CD8-positive, alpha-beta memory T cell (primary cell): ENCODE measurements at places on chromosomes 6 and 20.
A peak's percentile ranks its signal among the peaks of the same experiment; 100 is the strongest.

GRCh38 chr6:48389146-48390043, 278.4 kb upstream of the PTCHD4 start:
- DNase-seq = no peak

DNA sequence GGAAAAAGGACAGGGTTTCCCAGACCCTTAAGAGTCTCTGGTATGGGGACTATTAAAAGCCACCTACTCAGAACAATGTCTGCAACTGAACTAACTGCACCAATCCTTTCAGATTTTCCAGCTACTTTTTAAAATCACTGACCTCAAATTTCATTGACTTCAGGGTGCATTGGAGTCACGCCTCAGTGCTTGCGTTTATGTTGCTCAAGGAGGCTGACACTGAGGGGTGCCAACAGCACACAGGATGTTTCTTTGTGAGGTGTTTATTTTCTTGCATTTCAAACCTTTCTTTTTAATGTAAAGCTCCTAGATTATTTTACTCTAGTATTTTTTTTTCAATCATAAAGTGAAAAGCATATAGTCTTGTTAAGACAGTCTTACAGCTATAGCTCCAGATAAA, 402.0 kb upstream of the SLC35B3 start:
- no peak for DNase-seq

- no peak for DNase-seq
Measured at GRCh38 chr6:140494321-140495108, 1120.1 kb upstream of the CITED2 start.

DNA sequence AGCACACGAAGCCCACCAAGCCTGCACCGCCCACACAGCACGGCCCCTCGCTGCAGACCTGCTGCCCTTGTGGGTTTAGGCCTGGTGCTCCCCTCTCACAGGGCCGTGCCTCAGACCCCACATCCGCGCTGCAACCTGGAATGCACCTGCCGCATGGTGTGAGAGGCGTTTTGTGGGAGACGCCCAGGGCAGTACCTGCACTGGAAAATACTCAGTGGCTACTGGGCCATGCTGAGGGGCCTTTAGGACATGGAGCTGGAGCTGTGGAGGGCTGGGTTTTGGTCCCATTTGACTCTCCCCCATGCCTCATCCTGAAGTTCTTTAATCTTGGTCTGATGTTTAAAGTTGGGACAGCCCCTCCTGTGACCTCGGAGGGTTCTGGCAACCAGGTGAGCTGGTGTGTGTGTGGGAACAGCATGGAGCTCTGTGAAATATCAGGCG, 116.3 kb downstream of the ERMARD start:
- no peak for DNase-seq

DNA sequence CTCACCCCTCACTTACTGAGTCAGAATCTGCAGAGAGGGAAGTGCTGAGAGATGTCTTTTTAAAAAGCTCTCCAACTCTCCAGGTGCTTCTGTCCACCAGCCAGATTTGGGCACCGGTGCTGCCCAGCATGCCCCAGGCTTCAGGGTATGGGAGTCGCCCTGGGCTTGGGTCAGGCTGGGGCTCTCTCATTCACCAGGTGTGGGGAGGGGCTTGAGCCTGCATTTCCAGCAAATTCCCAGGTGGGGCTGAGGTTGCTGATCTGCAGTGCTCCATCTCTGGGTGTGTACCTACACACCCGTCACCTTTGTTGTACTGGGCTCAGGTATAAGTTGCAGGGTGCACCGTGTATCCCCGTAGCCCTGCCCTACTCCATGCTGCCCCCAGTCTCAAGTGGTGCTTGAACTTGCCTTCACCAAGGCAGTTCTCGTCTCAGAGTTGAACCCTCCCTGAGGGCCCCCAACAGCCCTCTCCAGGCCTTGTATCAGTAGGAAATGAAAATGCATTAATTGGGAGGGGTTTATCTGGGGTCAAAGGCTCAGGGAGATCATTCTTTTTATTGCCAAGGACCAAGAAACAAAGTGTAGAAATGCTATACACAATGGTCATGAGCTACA, 23.5 kb downstream of the PPP1R3G start:
- no peak for DNase-seq

GRCh38 chr6:16548121-16548520, 213.1 kb downstream of the ATXN1 start:
- no peak for DNase-seq

GRCh38 chr6:166592821-166593220, 6.3 kb upstream of the RAMACL start:
- no peak for DNase-seq

GRCh38 chr6:4781426-4781825, 5.2 kb downstream of the CDYL start:
- peak; percentile 8 for DNase-seq

- no peak for DNase-seq
Measured at GRCh38 chr6:138188278-138188941, 26.7 kb downstream of the ARFGEF3 start.

DNA sequence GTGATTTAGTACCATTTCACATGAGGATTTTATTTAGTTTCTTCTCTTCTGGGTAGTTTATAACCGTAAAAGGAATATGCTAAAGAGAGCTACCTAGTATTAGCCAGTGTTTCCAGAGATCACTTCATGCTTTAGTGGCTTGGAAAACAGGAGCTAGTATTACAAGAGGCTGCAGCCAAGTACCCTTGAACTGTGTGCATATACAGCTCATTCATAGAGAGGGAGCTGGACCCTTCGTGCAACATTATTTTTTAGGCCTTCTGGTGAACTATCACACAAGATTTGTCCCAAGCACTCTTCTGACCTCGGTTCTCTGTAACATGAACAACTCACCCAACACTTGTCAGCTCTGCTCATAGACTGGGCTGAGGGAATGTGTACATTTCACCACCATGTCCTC, 74.9 kb upstream of the RIN2 start:
- no peak for DNase-seq

GRCh38 chr20:57537822-57538221, 12.9 kb upstream of the CTCFL start:
- no peak for DNase-seq

- DNase-seq = no peak
Measured at GRCh38 chr6:147005499-147005898, 198.7 kb upstream of the STXBP5 start.

- DNase-seq = peak; percentile 69
Measured at GRCh38 chr20:59120491-59120890, 43.1 kb upstream of the ZNF831 start.

DNA sequence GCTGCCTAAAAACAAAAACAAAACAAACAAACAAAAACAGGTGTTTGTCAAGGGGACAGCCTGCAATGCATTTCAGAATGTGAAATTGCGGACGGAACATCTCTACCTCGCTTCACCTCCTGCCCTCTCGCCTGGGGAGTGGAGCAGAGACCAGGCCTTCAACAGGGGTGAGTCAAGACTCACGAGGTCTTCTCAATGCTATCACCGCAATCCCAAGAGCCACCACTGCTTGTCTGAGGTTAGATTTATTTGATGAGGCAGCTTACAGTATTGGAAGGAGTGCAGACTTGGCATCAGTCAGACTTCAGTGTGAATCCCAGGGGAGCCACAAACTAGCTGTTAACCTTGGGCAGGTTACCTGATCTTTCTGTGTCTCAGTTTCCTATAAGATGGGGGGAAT, 7.7 kb downstream of the GABRR1 start:
- DNase-seq = no peak

DNA sequence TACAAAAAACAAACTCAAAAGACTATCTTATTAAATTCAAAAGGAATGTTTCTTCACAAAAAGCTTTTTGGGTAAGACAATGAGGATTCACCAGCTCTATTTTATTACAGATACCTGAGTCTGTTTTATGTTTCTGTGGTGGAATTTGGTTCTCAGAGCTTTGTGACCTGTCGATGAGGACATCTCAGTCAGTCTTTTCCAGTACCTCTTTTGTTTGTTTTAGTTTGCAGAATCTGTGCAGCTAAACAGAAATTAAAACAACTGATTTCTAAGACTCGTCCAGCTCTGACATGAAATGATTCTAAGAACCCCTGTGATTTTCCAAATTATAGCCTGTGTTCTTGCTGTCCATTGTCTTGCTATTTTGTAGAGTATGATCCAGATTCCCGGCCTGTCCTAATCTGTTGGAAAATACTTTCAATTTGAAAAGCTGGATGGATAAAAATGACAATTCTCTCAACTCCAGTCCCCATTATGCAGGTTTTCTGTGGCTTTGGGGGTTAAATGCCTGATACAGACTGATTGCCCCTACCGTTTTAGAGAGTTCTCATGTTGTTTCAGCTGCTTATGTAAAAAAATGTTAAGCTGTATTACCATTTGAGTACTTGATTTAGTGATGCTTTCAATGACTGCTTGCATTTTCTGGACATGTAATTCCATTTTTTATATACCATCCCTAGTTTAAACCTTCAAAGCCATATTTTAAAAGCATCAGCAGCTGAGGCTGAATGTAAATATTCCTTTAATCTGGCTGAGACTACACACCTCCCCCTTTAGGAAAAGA, 94.2 kb upstream of the TAB2 start:
- DNase-seq = no peak

- DNase-seq = no peak
Measured at GRCh38 chr6:130632277-130632676, 194.9 kb upstream of the SMLR1 start.

- DNase-seq = no peak
Measured at GRCh38 chr6:157681041-157681650, 141.9 kb upstream of the SNX9 start.

GRCh38 chr6:119076173-119076572, 2.3 kb downstream of the FAM184A start:
- no peak for DNase-seq

GRCh38 chr6:162118706-162119105, 608.9 kb downstream of the PRKN start:
- DNase-seq = no peak

GRCh38 chr6:39945626-39946025, 11.4 kb upstream of the MOCS1 start:
- DNase-seq = no peak

DNA sequence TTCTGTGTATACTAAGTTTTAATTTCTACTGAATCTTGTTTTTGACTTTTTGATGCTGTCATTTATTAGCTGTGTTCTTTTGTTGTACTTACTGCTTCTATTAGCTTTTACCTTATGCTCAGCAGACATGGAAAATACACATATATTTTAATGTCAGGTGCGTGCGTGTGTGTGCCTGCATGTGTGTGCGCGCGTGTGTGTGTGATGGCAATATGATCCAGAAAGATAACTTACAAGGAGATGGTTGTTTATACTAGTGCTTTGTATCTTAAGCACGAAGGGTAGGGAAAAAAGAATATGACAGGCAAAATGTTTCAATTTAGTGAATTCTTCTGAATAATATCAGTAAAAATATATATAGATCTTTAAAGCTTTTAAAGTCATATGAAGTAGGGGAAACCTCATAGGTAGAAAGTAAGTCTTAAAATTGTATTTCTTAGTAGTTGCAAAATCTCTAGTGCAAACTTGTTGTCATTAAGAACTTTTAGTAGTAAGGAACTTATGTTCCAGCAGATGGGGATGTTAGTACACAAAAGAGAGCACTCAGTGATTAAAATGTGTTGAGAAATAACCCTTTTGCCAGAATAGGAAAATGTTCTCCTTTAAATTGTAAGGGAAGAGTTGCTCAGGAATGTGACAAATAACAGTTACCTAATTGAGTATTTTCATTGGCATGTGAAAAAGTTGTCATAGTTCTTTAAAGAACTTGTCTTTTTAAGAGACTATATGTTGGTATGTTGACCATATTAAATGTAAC, 13.2 kb downstream of the QKI start:
- DNase-seq = no peak

GRCh38 chr6:35294308-35294945, 3.2 kb upstream of the DEF6 start:
- peak; percentile 67 for DNase-seq

DNA sequence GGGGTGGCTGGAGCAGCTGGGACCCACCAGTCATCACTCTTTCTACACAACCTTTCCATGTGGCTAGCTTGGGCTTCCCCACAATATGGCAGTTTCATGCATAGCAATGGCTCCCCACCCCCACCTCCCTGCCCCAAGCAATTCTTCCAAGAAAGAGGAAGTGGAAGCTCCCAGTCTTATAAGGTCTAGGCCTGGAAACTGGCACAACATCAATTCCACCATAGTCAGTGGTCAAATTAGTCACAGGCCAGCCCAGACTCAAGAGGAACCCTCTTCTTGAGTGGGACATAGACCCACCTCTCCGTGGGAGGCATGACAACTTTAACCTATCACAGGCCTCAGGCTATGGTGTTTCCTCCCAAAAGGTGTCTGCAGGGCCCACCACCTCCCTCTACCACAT, 17.7 kb downstream of the TGM6 start:
- no peak for DNase-seq

- no peak for DNase-seq
Measured at GRCh38 chr6:157637941-157638662, 184.9 kb upstream of the SNX9 start.

GRCh38 chr6:2020909-2021308, 224.5 kb downstream of the GMDS start:
- no peak for DNase-seq

GRCh38 chr6:125658136-125658535, 91.3 kb upstream of the HEY2 start:
- DNase-seq = no peak

- DNase-seq = no peak
Measured at GRCh38 chr6:26155061-26155930, 68.1 kb downstream of the HFE start.

GRCh38 chr6:32192608-32193039, at the start of gene GPSM3:
TSS of gene GPSM3 (minus strand) at chr6:32192643. CDS start at chr6:32192513, 130 bp downstream.
- peak; percentile 45 for DNase-seq
